NCI-H345 (cell line): ENCODE measurements at places on chromosomes 2 and 18.

GRCh38 chr2:88216641-88217040, 46.5 kb downstream of the THNSL2 start:
- no peak for DNase-seq

GRCh38 chr18:77197073-77197472, 52.6 kb upstream of the GALR1 start:
- DNase-seq = no peak

DNA sequence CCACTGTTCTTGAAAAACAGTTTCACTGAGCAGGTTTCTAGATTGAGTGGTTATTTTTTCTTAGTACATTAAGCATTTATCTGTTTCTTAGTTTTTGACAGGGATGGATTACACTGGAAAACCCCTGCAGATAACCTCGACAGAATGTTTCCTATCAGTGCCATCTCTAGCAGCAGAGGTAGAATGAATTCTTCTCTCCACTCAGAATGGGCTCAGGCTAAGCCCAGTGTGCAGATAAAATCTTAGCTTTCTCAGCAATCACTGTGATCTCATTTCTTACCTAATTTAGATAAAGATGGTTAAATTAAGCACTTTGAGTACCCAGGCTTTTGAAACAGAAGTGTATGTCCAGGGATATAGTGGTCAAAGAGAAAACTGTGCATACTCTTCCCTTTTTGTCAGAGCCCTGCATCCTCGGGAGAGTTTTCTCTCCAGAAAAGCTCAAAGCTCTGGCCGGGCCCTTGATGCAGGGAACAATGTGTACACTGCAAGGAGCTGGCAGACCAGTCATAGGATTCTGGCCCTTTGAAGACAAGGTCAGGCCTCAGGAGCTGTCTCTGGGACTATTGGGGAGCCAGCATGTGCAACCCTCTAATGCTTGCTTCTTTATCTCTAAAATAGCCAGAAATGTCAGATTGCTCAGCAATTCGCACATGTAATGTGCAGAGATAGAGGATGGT, 10.6 kb upstream of the AKAIN1 start:
- DNase-seq = no peak

DNA sequence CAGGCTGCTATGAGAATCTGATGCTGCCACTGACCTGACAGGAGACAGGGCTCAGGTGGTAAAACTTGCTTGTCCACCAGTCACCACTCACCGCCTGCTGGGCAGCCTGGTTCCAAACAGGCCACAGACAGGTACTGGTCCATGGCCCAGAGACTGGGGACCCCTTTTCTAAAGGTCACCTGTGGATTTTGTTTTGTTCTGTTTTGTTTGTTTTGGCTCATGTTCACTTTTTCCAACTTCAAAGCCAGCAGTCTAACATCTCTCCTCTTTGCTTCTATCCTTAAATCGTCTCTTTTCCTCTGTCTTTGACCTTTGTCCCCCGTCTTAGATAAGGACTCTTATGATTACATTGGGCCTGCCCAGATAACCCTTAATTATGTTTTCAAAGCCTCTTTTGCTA, 3.3 kb upstream of the CERKL start:
- peak; percentile 27 for DNase-seq

GRCh38 chr2:64750817-64751285, 97.1 kb upstream of the SERTAD2 start:
- DNase-seq = peak; percentile 100

DNA sequence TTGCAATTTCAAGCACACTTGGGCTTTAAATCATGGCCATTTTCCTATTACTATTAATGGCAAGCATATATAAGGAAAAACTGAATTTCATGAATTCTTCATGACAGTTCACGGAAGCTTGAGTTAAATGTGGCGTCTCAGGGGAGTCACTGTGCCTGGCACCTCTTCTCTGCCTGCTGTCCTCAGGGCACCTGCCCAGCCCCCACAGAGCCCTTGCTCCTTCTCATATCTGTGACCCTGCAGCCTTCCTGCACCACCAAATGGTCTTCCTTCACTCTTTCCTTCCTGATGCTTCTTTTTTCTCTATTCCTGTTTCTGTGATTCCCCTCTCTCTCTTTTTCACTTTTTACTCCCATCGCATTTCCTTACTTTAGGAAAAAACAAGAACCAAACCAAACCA, 35.4 kb downstream of the LAMA3 start:
- no peak for DNase-seq

DNA sequence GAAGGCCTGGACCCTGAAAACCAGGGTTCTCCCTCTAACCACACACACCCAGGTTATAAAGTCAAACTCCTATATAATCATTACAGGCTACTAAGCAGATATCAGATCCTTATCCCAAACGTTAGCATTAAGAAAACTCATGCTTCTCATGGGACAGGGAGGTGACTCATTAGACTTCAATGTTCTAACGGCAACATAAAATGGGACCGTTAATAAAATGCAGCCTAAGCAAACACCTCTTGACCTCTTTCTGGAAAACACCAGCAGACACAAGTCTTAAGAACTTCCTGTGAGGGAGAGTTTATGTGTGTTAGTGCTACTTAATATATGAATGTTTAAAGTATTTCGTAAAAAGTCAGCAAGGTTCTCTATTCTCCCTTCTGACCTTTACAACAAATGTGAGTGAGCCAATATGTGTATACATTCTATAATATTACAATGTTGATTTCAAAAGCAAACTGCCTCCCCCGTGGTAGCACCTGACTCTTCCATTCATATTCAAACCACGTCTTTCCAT, 31.7 kb downstream of the LPIN2 start:
- no peak for DNase-seq

DNA sequence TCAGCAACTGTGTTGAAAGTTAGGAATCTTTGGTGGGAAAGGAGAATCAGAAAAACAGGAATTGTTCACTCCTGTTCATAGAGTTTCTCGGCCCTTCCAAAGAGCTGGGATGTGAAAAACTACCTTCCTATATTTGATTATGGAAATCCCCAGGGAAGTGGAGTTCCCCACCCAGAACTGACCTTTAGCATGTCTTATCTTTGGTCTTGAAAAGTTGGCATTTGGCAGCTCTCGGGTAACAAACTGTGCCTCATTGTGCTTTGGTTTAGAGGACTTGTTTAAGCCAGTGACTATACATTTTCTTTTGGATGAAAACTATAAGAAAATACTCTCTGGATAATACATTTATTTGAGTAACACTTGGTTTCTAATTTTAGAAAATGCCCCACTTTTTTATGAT, 51.3 kb upstream of the CERS6 start:
- no peak for DNase-seq

GRCh38 chr2:140508756-140509155, 1622.1 kb downstream of the LRP1B start:
- no peak for DNase-seq

DNA sequence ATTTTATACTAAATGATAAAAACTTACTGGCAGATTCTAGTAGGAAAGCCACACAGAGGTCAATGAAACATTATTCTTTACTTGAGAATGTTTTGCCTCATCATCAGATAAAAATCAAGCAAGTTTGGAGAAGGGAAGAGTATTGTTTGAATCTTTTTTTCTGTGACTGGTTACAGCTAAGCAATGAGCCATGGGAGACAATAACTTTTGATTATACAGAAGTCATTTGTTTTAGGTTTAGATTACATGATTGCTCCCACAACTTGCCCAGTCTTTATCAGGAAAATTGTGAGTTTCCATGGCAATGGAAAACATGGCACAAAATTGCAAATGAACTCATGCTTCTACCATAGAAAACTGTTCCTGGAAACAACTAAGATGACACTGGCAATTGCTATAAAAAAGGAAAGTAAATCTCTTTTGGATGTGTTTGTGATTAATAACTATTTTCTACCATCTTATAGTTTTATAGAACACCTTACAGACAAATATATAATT, 476.8 kb downstream of the MBD2 start:
- no peak for DNase-seq

DNA sequence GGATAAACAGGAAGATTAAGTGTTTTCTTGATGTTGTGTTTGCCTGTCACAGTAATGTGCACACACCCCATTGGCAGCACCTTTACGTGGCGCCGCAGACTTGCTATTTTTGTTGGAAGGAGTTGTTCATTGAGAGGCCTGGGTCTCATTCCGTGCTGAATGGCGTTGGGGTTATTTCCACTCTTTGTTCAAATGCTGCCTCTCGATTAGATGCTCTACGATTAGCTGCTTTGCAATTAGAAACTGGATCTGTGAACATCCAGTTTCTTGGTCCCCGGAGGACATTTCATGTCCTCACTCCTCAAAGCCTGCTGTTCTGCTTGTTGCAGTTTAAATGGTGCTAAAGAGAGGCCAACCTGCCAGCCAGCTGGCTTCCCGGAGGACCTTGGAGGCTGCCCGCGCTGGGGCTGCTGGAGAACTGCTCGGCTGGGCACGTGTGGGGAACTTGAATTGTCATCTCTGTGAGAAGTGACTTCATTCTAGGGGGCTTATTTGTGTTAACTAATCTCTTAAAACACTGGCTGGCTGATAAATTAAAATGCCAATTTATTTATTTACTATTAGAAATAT, 117.4 kb upstream of the NABP1 start:
- no peak for DNase-seq

DNA sequence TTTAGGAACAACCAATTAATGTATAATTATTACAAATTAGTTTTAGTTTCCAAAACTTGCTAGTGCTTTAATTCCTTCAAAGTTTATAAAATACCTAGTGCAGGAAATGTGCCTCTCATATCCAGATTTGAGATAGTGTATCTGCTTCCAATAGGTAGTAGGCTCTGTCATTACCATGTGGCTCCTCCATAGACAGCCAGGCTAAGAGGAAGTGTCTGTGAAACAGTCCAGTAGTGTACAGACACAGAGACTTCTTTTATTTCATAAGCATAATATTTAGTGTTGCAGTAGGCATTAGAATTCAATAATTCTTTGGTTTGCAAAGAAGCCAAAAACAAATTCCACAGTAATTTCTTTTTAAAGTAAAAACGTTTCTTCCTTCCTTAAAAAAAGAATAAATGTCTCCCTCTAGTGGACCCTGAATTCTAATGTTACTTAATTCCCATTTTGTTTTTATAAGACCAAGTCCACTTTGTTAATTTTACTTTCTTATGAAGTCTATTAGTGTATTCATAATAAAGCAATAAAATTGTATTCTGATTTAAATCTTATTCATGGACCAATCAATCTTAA, 101.2 kb downstream of the NEB start:
- DNase-seq = no peak

DNA sequence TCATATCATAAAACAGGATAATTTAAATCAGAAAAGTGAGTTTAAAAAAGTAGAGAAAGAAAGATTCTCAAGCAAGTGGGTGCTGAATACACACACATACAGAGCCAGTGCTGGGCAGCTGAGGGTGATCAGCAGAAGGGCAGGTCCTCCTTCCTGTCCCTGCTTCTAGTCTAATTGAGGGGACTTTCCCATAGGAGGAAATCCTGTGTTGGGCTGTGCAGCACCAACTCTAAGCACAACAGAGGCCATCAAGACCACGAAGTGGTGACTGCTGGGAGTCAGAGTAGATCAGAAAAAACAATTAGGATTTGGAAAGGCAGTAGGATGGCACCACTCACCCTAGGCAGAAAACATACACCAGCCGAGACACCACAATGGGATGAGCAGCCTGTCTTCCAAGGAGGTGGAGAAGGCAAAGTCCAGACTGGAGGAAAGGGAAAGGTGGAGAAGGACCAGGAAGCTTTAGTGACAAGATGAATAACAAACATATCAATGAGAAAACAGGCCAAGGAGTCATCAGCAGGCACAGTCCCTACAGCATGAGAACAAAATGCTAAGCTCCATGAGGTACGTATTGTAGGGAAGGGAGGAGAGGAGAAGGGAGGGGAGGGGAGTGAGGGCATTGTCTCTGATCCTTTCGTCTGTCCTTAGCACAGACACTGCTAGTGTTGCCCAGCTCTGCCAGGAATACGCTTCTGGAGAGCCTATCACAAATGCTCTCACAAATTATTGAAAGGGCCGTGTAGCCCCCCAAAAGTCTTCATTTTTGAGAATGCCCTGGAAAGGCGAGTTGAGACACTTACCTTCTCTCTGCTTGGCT, 16.7 kb upstream of the MSGN1 start:
- no peak for DNase-seq

DNA sequence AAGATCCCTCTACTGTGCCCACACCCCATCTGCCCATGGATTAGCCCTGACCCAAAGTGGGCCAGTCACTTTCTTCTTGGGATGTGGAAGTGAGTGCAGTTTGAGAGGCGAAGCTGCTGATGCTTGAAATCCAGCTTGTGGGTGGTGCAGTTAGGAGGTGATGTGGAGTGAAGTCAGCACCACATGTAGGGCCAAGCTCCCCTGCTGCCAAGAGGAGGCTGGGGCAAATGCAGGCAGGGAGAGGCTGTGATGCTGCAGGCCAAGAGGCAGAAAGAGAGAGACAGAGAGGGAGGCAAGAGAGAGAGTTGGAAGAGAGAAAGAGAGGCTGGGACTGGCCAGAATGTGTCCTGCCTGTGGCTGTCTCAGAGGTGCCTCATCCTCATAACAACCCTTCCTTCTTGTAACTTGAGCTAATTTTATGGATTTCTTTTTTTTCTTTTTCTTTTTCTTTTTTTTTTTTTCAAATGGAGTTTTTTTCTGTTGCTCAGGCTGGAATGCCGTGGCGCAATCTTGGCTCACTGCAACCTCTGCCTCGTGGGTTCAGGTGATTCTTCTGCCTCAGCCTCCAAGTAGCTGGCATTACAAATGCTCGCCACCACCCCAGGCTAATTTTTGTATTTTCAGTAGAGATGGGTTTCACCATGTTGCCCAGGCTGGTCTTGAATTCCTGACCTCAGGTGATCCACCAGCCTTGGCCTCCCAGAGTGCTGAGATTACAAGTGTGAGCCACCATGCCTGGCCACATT, 35.3 kb upstream of the CAB39 start:
- DNase-seq = no peak

GRCh38 chr2:202043475-202043874, 9.8 kb downstream of the FZD7 start:
- DNase-seq = no peak

GRCh38 chr18:69954719-69955480, 7.2 kb upstream of the CD226 start:
- no peak for DNase-seq

DNA sequence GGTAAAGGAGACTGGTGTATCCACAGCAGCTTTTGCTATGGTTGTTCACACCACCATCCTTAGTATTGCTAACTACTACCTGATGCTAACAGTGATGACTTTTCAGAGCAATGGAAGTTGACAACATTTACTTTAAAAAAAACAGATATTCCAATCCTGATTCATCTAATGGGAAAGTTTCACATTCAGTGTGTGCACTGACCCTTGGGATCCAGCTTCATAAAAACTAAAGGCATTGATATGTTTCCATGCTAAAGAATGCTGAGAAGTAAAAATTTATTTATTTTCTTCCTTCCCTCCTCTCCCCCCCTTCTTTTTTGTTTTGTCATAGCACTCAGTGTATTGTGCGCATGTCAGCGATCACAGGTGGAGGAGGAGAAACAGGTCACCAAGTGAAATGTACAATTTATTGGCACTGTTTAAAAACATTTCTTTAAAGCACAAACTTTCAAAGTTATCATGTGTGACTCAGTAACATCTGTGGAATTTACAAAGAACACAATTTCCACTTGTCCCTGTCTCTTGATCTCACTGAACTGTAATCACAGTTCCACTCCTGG, 229.9 kb downstream of the ALK start:
- no peak for DNase-seq

- peak; percentile 28 for DNase-seq
Measured at GRCh38 chr2:46010925-46011490, 286.2 kb upstream of the EPAS1 start.

GRCh38 chr2:196099916-196100315, 31.3 kb upstream of the DNAH7 start:
- DNase-seq = no peak
